Right ventricle myocardium superior (tissue), 1 donor: ENCODE measurements at places on chromosomes 6 and 20.

GRCh38 chr20:45495501-45495941 lies 19.9 kb downstream of the SPINT3 start:
- no peak for DNase-seq

DNA sequence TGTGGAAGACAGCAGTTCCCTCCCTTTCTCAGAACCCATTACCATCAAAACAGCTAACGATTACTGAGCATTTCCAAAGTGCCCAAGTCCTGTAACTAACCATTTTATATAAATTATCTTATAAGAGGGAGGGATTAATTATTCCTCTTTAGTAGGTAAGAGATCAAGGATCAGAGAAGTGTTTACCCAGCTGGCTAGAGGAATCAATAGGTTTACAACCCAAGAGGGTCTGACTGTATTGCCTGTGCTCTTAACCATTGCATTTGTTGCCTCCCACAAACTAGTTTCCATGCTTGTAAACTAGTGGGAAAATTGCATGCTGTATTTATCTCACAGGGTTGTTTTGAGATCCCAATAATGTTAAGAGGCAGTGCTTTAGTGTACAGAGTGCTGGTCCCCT lies 3.7 kb upstream of the DBNDD2 start:
- no peak for DNase-seq

GRCh38 chr20:14644306-14645097 lies 307.1 kb upstream of the FLRT3 start:
- no peak for DNase-seq

DNA sequence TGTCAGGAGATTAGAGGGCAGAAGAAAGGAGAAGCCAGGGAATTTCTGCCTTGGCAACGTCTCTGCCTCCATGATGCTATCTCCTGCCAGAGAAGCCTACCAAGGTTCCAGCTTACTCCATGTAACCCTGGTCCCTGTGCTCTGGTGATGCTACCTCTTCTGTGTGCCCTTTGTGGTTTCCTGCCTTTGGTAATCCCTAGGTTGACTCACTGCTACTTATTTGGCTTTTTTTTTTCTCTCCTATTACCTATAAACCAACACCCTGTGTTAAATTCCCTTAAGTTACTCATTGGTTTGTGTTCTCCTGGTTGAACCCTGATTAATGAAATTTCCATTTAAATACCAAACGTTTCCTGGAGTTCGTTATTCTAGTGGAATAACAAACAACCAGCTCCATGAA lies 527.8 kb upstream of the FLRT3 start:
- no peak for DNase-seq

GRCh38 chr6:1796706-1797529 lies 187.2 kb downstream of the FOXC1 start:
- no peak for DNase-seq

DNA sequence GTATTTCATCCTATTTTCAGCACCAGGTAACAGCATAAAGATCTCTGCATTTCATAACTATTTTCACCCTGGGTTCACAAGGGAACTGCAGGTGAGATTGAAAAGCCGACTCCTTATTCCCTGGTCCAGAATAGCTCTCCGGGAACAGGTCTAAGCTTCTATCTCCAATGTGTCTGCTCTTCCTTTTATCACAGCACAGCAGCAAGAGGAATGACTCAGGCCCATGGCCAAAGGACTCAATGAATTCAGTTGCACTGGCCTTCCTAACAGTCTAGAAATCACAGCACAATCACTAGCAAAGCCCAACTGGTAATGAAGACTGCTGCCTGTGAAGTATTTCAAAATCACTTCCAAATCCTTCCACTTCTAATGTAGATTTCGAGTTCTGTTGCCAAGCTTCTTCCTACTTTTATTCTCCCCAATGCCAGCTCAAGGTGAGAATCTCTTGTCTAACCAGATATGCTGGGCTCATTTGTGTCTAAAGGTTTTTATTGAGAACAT lies 30.7 kb downstream of the HMGN3 start:
- DNase-seq: no peak

- no peak for DNase-seq
These were observed 130.0 kb upstream of the UST start for GRCh38 chr6:148616841-148617240.

- no peak for DNase-seq
These were observed 152.4 kb downstream of the COL9A1 start for GRCh38 chr6:70150521-70150920.

DNA sequence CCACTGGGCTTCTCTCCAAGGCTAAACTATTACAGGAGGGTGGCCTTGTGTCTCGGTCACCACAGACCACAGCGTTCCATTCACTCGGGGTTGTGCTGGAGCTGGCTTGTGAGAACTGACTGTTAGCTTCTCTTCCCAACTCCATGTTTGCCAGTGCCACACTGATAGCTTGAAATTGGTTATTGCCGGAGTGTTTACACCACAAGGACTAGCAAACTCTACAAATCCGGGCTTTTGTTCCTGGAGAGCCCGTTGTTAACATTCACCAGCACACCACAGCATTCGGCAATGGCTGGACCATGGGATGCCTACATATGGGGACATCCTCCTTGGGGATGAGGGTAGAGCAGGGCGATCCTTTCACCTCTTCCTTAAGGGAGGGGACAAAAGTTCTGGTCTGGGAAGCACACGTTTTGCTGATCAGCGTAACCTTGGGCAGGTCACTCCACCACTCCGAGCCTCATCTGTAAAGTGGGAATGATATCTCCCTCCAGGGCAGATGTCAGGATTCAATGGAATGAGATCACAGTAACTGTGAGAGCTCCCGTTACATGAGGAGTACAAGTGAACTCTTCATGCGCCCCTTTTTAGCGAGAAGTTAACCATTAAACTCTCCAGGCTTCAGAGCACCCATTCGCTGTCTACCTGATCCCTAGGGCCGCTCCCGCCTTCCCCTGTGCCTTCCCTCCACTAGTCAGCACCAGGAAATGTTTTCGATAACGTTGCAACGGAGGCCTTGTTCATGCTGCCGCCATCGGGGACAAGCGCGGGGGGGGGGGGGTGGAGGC lies 41.7 kb upstream of the TTPAL start:
- DNase-seq: no peak

DNA sequence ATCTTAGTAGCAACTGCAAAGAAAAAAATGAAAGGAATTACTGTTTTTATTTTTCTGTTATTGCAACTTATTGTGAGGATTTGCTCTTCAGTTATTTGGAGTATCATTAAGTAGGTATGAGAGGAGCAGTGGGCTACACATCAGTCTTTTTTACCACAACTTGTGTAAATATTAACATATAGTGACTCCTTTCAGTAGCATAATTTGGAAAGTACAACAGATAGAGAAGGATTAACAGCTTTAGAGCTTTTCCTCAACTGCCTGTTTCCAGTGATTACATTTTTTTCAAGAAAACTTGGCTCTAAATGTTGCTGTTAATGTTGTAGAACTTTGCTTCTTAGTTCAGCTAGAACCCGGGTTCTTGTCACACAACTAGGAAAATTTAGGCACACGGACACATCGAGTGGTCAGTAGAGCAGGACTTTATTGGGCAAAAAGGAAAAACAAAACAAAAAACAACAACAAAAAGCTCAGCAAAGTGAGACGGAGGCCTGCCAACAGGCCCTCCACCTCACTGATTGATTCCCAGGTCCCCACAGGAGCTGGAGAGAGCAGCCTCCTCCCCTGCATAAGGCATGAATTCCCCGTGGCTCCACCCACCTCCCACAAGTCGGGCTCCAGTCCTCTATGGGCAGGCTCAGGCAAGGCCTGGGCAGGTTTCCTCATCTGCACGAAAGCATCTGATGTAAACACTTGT lies 75.1 kb downstream of the ADGRG6 start:
- no peak for DNase-seq

GRCh38 chr20:50834599-50835005 lies 39.7 kb downstream of the BCAS4 start:
- no peak for DNase-seq

GRCh38 chr6:157559201-157559756 lies 178.3 kb downstream of the ZDHHC14 start:
- no peak for DNase-seq

DNA sequence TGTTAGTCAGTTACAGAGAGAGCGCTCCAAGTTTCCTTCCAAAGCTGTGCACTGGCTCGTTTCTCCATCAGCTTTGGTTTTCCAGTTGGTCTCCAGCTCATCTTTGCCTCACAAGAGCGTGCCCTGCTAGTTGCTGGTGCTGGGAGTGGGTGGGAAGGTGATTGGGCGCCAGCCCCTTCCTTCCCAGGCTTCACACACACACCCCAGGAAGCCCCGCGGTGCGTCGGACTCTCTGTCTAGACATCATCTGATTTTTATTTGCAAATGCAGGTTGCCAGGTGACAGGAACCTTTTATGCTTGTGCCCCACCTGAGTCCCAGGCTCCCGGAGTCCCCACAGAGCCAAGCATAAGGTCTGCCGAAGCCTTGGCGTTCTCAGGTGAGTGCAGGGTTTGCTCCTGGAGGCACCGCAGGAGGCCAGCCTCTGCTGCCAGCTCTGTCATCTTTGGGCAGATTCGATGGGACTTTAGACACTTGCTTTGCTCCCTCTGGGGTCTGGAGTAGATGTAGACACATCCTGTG lies 7.1 kb downstream of the IRF4 start:
- DNase-seq: no peak

DNA sequence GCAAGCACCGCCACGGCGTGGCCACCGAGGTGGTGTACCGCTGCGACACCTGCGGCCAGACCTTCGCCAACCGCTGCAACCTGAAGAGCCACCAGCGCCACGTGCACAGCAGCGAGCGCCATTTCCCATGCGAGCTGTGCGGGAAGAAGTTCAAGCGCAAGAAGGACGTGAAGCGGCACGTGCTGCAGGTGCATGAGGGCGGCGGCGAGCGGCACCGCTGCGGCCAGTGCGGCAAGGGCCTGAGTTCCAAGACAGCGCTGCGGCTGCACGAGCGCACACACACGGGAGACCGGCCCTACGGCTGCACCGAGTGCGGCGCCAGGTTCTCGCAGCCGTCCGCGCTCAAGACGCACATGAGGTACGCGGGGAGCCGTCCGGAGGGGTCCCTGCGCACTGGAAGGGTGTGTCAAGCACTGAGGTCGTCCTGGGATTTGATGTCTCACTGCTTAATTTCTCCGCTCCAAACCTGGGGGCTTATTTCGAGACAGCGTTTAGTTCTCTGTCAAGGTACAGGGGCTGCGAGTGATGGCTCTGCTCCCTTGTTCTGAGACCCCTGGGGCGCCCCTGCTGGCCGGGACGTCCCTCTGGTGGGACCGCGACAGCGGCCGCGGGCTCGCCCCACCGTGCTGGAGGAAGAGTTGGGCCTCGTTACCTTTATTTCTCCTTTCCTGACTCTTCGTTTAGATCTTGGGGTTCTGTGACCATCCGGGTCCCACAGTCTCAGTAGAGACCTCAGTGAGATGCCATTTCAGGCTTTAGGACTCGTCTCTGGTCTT lies 3.6 kb downstream of the GZF1 start:
- DNase-seq: no peak
